ENCODE measurements at places on chromosomes 5 and 9.

GRCh38 chr9:126219648-126220063 is 107.0 kb upstream of the MVB12B start:
- no peak for DNase-seq

GRCh38 chr9:110842169-110842568 is 173.6 kb downstream of the MUSK start:
- DNase-seq = peak; percentile 49

DNA sequence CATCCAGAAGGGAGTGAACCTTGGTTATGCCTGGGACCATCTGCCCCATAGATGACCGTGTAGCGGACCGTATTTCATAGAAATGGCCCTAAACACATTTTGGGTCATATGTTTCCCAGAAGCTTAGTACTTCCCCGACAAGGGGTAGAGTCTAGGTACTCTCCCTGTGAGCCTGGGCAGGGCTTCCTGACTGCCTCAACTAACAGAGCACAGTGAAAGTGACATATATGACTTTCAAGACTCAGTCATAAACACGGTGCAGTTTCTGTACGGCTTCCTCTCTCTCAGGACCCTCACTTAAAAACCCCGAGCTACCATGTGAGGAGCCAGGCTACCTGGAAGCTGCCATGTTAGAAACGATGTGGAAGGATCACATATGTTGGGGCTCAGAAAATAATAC is 20.9 kb downstream of the C9orf57 start:
- DNase-seq = no peak

- peak; percentile 25 for DNase-seq
Observed at GRCh38 chr9:77726289-77726688, 78.2 kb upstream of the GNA14 start.

GRCh38 chr5:152237531-152237930 is 167.5 kb downstream of the NMUR2 start:
- DNase-seq = no peak

GRCh38 chr5:110580625-110581024 is 145.8 kb downstream of the TMEM232 start:
- DNase-seq = peak; percentile 37

- DNase-seq = peak; percentile 49
Observed at GRCh38 chr9:116030517-116030916, 123.1 kb upstream of the PAPPA start.

DNA sequence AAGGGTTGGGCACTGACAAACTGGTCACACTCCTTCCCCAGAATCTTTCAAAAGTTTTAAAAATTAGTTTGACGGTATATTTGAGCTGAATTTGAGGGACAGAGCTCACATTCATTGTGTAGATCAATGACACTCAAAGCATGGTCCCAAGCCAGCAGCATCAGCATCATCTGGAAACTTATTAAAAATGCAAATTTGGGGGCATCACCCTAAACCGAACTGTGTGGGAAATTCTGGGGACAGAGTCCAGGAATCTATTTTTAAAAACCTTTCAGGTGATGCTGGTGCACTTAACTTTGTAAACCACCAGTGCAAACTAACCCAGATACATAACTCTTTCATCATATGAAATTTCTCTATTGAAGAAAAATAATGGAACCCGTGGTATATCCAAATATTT is 58.1 kb upstream of the MTAP start:
- no peak for DNase-seq

GRCh38 chr9:105445203-105445881 is 2.5 kb upstream of the FSD1L start:
- no peak for DNase-seq

DNA sequence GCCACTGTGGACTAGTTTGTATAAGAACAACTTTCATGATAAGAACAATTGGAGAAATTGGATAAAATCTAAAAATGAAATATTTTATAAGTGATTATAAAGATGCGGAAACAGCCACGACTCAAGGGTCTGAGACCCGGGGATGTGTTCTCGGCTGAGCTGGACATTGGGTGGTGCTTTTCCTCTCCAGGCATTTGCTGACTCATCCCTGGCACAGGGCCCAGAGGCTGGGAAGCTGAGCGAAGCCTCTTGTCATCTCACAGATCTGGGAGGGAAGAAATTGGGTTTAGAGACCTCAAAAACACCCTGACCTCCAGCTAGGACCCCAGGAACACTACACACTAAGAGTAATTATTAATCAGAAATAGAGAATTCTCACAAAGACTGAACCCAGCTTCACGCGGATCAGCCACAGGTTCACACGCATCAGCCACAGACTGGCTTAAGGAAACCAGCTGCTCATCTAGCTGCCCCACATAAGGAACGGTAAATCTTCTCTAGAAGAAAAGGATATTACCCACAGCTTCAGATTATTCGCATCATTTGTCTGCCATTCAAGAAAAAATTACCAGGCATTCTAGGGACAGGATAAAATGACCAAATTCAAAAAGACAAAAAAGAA is 2.8 kb upstream of the OR2V1 start:
- peak; percentile 68 for DNase-seq

DNA sequence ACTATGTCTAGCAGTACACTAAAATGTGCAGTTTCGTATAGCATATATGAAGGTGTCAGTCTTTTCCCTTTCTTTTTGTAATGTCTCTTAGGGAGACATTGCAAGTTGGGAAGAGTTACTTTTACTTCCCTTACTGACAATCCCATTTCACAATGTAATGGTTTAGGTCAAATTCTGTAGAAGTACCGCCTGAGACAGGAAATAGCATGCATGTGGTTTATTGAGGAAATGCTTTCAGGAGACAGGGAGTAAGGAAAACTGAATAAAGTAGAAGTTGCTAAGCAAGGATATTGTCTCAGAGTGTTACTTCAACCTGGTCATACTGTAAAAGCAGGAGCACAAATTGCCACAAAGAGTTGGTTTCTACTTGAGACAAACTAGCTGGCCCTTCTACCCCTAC is 32.1 kb upstream of the MSANTD3 start:
- DNase-seq = peak; percentile 55

- DNase-seq = peak; percentile 41
Observed at GRCh38 chr5:169703813-169704212, 66.7 kb downstream of the DOCK2 start.

- no peak for DNase-seq
Observed at GRCh38 chr9:75894566-75894965, 4.1 kb downstream of the PCSK5 start.

DNA sequence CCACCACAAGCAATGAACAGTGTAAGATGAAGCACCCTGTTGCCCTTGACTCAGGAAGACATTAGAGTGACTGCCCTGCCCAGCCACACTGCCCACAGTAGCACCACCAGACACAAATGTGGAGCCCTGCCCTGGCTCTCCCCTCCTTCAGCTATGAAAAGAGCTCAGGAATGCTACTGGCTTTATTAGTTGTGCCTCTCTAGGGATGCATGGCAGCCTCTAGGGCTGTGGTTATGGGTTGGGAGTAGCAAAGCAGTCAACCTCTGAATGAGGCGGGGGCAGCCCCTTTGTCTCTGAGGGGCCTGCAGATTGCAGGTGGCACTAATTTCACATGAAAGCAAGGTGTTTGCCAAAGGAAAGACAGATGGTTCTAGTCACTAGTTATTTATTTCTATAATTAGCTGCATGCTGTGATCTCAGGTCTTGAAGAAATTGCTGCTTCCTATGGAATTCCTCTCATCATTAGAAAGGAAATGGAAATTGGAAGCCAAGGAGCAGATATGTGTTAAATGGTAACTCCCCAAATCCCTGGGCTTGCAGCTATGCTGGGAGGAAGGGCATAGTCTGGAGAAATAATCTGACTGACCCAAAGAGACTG is 259.4 kb downstream of the TLR4 start:
- DNase-seq = no peak

DNA sequence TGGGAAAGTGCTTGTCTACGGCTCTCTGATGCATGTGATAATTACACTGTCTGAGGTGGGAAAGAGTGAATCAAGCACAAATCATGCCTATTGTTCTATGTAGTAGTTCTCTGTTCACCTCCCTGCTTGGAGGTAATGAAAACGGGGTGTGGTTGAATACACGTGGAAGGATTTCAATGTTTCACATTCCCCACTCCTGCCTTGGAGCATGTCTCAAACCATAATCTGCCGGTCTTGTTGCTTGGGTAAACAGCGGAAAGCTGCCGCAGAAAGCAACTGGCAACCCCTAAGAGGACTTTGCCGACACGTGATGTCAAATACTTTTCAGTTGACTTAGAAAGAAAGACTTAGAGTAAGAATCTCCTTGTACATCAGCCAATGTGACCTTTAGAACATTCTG is 63.5 kb upstream of the MOCS2 start:
- no peak for DNase-seq

DNA sequence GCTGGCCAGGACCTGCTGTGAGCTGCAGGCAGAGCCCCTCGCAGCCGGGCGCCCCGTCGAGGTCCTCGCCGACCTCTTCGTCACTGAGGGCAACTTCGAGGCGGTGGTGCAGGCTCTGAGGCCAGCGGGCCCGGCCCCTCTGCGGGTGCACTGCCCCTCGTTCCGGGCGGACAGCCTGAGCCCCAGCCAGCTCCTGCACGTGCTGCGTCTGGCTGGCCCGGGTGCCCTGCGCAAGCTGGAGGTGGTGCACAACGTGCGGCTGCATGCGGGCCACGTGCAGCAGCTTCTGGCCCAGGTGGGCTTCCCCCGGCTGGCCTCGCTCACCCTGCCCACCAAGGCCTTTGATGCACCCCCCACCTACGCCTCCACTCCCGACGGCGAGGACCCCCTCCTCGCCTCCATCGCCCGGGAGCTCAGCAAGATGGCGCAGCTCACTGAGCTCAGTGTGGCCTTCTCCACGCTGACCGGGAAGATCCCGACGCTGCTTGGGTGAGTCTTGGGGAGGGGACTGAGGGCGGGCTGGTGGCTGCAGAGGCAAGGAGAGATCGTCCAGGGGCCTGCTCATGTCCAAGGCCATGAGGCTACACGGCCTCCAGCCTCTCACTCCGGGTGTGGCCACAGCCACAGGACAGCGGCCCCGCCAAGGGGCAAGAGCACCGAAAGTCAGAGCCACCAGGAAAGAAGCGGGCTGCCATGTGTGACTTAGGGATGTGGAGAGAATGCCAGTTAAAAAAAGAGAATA is 825 bp downstream of the LRRC14B start:
- no peak for DNase-seq

GRCh38 chr9:137580209-137580953 is 1.7 kb upstream of the DPH7 start:
- no peak for DNase-seq

DNA sequence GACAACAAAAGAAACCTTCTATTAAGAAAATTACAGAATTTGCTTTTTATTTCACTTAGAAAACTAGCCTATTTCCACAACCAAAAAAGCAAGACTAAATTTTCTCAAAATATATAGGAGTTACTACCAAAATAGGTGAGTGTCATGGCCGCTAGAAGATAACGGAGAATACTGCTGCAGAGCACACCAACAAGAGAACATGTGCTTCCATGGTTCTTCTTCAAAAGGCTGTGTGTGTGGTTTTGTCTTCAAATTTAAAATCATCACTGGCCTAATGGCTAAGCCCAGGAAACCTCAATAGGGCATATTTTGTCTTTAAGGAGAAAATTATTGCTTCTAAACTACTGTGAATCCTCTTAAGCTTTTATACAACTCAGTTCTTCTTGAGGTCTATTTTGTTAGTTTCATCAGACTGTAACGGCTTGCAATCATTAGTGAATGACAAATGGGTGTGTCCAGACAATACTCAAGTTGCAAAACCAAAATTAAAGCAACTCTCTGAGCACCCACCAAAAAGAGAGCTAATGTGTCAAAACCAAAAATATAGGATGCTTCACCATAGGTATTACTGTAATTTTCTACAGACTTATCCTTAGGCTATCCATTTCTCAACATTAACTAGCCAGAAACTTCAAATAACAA is 3.3 kb downstream of the SETX start:
- no peak for DNase-seq

DNA sequence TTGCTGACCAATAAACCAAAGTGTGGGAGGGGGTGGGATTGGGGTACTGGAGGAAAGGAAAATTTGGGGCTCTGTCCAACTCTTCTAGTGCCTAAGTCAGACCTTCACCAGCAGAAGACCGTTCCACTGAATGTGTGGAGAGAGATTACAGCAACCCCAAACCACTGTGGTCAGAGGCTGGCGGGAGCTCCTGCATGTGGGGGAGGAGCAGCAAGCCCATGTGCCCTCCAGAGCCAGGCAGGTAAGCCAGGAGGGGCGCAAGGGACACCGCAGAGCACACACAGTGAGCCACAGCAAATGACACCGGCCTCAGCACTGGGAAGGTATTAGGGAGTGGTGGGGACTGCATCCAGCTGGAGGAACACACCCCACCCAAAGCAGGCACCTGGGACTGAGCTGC is 62.9 kb downstream of the SMIM23 start:
- no peak for DNase-seq

DNA sequence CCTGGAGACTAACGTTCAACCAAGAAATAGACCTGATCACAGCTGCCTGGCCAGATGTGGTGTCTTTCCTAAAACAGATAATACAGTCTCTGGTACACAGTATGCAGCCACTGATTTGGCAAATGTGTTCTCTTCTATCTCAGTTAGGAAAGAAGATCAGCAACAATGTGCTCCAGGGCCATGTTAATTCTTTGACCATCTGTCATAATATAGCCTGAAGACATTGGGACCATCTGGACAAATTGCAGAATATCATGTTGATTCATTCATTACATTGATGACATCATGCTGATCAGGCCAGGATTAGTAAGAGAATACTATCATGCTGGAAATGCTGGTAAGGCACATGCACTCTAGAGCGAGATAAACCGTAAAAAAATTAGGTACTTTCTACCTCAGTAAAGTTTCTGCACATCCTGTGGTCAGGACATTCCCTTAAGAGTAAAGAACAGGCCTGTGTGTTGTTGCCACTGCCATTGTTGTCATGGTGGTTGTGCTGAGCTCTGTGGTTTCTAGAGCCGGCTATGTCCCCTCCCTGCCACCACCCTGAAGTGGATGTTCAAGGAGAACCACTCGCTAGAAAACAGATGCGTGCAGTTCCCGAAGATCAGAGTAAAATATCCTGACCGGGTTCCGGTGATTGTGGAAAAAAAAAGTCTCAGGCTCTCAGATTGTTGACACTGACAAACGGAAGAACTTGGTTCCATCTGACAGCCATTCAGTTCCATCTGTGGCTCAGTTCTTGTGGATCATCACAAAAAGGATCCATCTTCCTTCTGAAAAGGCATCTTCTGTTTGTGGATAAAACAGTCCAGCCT is 6.4 kb upstream of the JMY start:
- DNase-seq = peak; percentile 61

DNA sequence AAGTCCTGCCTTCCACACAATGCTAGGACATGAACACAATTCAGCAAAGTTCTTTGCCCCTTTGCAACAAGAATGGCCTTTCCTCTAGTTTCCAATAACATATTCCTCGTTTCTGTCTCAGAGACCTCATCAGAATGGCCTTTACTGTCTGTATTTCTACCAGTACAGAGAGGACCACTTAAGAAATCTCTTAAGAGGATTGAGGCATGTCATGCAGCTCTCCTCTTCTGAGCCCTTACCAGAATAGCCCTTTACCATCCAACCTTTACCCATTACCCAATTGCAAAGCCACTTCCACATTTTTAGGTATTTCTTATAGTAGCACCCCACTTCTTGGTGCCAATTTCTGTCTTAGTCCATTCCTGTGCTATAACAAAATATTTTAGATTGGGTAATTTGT is 20.3 kb downstream of the TNPO1 start:
- DNase-seq = no peak

GRCh38 chr5:129773376-129773775 is 25.5 kb downstream of the MINAR2 start:
- no peak for DNase-seq

All from fibroblast of skin of right quadriceps (primary cell).